ENCODE measurements at places on chromosomes 1 and 21. TPM values are rescaled to one million over a fixed set of nuclear protein-coding genes. Genes with fewer than 3 reads are reported as not detected.

DNA sequence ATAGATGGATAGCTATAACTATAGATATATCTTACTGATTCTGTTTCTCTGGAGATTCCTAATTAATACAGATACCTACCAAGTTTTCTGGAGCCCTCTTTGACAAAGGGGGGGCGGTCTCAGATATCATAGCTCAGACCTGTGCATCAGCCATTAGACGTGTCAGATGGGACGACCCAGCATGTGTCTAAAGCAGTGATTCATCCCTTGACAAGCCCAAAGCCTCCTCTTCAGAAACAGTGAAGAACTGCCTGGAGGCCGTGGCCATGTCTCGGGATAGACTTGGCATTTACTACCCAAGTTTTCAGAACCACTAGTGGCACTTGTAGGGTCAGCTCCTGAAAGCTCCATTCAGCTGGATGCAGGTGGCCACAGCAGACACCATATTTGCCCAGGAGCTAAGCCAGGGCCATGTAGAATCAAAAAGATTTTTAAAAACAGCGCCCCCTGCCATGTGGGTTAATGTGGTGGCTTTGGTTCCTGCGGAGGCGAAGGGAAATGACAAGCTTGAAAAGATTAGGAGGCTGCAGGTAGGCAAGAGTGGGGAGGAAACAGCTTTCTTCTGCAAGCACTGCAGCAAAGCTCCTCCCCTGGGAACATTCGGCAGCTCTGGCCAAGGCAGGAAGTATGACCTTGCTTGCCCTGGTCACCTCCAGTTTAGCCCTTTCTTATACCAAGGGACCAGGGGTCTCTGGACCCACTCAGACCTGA, 82.2 kb downstream of the FBXO2 start:
- DNase-seq, result no peak

FRRS1 gene
- 6.9 TPM for total RNA-seq

- peak; percentile 64 for DNase-seq
Observed at GRCh38 chr1:212700223-212700891, 717 bp upstream of the BATF3 start.

DNA sequence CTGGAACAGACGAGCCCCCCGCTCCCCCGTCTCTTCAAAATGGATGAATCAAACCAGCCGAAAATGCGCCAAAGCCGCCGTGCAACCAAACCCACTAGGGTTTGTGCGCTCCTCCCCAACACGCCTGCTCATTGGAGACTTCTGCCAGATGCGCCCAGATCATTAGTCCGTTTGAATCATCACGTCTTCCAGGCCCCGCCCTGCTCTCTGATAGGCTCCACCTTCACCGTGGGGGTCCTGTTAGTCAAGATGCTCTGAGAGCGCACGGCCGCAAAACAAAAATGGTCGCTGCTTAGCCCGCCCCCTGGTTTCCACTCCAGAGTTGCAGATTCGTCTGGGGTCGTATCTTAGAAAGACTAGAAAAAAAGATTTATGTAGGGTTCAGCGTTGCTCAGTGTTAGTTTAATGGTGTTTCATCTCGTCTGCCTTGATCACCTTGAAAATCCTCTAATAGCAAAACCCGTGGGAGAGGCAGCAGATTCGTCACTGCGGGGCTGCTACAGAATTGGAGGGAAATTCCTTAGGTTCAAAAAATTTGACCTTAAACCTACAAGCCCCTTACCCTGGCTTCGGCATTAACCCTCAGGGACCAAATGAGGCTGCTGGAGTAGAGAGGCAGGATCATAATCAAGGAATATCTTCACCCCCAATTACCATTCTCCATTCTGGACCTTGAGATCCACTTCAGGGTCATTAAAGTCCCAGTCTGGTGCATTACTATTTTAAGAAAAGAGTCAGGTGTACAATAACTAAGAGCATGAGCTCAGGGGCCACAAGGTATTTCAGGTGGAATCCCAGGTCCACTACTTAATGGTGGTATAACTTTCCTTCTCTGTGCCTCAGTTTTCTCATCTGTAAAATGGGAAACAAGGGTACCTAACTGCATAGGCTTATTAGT, at the start of gene NUCKS1:
Gene NUCKS1, minus strand, starts transcription at position 45 of the 898 bp plus-strand sequence. CDS start 209 bp downstream, outside the sequence.
- peak; percentile 99 for DNase-seq

FAM229A gene
- 15.7 TPM for total RNA-seq

LDLRAD1 gene
- total RNA-seq, result not detected
